ENCODE measurements at places on chromosomes 6 and 20.
A peak's percentile ranks its signal among the peaks of the same experiment; 100 is the strongest.

DNA sequence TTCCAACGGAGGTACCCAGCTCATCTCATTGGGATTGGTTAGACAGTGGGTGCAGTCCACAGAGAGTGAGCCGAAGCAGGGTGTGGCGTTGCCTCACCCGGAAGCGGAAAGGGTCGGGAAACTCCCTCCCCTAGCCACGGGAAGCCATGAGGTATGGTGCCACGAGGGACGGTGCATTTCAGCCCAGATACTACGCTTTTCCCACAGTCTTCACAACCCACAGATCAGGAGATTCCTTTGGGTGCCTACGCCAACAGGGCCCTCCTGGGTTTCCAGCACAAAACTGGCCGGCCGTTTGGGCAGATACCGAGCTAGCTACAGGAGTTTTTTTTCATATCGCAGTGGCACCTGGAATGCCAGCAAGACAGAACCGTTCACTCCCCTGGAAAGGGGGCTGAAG, 46.9 kb downstream of the STXBP5 start:
- DNase-seq, result no peak

- DNase-seq, result no peak
Observed at GRCh38 chr6:5644523-5645185, 362.1 kb downstream of the NRN1 start.

DNA sequence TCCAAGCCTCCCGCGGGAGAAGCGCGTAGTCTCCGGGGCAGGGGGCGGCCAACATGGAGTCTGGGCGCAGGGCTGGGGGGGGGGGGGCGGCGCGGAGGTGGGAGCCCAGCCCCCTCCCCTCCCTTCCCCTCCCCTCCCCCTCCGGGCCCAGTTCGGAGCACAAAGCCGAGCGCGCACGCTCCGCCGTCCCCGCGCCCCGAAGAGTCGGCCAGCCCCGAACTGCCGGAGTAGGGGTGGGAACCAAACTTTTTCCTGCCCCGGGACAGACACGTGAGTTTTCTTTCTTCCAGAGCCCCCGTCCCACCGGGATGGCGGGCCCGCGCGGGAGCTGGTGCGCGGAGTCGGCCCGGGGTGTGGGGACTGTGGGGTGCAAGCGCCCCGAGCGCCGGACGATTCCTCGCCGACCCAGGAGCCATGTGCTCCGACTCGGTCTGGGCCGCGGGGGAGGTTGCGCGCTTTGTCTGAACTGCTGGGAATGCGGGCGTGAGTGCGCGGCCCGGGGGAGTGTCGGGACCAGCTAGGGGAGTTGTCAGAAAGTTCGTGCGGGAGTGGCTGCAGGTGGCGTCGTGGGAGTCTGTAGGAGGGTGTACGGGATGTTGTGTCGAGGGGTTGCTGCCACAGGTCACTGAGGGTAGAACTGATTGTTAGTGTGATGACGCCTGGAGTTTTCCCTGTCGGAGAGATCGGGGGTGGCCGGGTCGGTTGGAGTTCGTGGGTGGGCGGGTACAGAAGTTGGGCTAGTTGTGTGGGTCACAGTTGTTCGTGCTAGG, 1.2 kb downstream of the TGIF2 start:
- no peak for DNase-seq

DNA sequence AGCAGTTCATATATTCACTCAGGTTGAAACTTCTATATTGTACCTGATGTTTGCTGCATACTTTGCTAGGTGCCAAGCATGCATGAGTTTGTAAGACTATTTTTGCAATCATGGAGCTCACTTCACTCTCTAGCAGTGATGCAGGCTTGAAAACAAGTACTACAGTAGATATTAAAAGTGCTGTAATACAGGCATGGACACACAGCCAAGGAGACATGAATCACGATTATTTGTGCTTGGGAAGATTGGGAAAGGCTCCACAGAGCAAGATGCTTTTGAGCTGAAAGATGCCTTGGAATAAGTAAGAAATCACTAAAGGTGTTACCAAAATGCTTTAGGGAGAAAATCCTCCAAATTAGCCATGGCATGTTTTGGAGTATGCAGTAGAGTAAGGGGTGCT, 427.4 kb downstream of the UTRN start:
- no peak for DNase-seq

DNA sequence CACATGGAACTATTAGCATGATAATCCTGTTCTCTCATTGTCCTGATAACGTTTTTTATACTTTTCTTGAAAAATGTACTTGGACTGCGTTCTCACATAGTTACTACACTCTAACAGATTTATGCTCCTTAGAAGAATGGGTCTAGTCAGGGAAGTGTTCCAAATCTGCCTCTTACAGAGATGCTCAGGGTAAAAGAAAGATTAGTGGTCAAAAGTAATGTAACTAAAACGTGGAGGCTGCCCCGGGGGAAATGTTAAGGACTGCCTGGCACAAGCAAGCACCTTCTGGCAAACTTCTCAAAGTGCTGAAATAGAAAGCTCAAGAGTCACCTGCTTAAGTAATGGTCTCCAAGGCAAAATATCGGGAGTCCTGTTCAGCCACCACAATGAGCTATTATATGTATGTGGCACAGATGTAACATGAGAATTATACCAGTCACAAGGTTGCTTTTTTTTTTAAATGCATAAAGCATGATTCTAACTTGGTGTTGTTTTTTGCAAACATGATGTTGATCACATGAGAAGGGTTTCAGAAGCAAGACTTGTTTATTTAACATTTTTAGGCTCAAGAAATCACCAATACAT, 244.5 kb upstream of the JARID2 start:
- no peak for DNase-seq

- no peak for DNase-seq
Observed at GRCh38 chr6:155638200-155638599, 182.6 kb upstream of the NOX3 start.

- no peak for DNase-seq
Observed at GRCh38 chr6:111738631-111739030, 133.0 kb upstream of the TRAF3IP2 start.

DNA sequence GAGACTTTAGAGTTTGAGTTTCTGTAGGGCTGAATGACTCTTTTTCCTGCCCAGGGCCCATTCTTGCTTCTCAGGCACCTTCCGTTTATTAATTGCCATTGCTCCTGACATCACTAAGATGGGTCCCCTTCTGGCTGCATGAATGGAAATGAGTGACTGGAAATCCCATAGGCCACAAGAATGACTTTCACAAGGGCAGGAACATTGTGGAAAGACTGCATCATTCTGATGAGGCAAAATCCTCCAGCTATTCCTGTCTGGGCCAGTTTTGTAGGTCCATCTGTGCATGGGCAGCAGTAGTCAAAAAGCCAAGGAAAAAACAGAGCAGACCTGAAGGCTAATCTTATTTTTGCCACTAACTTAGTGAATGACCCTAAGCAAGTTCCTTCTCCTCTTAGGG, 19.3 kb downstream of the TMEM74B start:
- DNase-seq, result peak; percentile 27

GRCh38 chr6:139483079-139483478, 108.6 kb upstream of the CITED2 start:
- DNase-seq, result no peak

GRCh38 chr20:49750611-49751396, 37.1 kb upstream of the B4GALT5 start:
- DNase-seq, result no peak

GRCh38 chr6:113352029-113352801, 504.9 kb upstream of the MARCKS start:
- no peak for DNase-seq

DNA sequence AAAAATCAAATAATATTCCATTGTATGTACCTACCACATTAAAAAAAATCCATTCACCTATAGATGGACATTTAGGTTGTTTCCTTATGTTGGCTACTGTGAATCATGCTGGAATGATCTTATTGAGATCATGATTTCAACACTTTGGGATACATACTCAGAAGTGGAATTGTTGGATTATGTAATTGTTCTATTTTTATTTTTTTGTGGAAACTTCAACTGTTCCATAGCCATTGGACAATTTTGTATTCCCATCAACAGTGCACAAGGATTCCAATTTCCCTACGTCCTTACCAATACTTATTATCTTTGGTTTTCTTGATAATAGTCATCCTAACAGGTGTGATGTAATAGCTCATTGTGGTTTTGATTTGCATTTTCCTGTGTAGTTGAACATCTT, 834.0 kb downstream of the MAFB start:
- no peak for DNase-seq

DNA sequence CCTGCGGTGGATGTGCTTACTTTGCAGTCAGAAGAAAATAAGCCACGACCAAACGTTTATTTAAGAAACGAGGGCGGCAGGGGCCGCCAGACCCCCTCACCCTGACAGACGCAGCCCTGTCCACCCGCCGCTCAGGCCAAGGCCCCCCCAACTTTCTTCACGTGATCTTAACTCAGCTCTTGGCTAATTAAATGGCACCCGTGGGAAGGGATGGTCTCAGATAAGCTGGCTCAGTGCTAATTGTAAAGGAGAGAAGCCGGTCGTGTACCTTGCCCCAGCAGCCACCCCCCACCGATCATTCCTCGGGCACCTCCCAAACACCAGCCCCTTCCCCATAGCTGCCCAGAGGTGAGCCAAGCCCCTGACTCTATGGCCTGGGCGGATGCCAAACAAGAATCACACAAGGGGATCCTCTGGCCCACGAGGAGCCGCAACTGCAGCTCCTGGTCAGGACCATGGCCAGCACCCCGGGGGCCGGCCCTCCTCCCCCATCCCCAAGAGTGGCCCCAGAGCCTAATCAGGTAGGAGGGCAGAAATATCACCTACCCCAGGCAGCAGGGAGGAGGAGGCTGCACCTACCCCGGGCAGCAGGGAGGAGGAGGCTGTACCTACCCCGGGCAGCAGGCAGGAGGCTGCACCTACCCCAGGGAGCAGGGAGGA, 11.2 kb downstream of the KCNQ2 start:
- no peak for DNase-seq

DNA sequence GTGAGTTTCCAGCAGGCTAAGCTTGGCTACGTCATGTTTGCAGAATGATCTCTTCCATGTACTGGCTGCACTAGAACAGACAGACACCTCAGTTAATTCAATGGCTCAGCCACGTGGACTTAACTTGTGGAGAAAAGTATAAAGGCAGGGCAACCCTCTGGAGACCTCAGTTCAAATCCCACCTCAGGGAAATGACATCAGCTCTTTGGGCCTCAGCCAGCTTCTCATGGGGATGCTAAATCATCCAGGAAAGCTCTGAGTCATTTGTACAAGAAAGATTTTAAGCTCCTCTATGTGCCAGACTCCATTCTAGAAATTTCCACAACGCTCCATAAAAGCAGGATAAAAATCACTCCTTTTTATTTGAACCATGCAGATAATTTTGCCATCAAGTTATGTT, 128.5 kb upstream of the SALL4 start:
- DNase-seq, result no peak

GRCh38 chr20:58023781-58024180, 204.7 kb downstream of the ANKRD60 start:
- DNase-seq, result no peak

Data from vagina (tissue), 2 donors.